ENCODE measurements at places on chromosomes 4 and X. TPM values are rescaled to one million over a fixed set of nuclear protein-coding genes. Genes with fewer than 3 reads are reported as not detected.

The HPGD gene
- total RNA-seq, result 129 TPM

DNA sequence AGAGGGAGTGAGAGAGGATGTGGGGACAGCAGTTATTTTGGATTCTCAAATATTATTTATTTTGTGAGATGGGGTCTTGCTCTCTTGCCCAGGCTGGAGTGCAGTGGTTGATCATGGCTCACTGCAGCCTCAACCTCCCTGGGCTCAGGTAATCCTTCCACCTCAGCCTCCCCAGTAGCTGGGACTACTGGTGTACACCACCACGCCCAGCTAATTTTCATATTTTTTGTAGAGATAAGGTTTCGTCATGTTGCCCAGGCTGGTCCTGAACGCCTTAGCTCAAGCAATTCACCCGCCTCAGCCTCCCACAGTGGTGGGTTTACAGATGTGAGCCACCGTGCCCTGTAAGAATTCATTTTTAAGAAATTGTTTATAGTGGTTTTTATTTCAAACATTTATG is 61.2 kb downstream of the FHDC1 start:
- H3K4me1 ChIP-seq, result no peaks in the 10 kb centered on the region
- H3K27me3 ChIP-seq, result no peaks in the 10 kb centered on the region
- H3K27ac ChIP-seq, result no peak overlapping the region

GRCh38 chr4:176137631-176138030 is 57.8 kb downstream of the SPATA4 start:
- H3K27me3 ChIP-seq, result no peaks in the 10 kb centered on the region
- H3K4me1 ChIP-seq, result no peaks in the 10 kb centered on the region
- no peak overlapping the region for H3K27ac ChIP-seq
- H3K4me3 ChIP-seq, result no peak overlapping the region
- no peaks in the 10 kb centered on the region for H3K36me3 ChIP-seq

GRCh38 chrX:22526339-22526738 is 253.6 kb downstream of the CBLL2 start:
- H3K36me3 ChIP-seq, result no peaks in the 10 kb centered on the region
- H3K4me1 ChIP-seq, result no peaks in the 10 kb centered on the region
- no peak for DNase-seq
- H3K27ac ChIP-seq, result no peak overlapping the region
- H3K4me3 ChIP-seq, result no peak overlapping the region

GRCh38 chr4:101370663-101371210 is 23.4 kb upstream of the PPP3CA start:
- no peak overlapping the region for H3K4me3 ChIP-seq
- no peak for DNase-seq
- H3K27me3 ChIP-seq, result no peaks in the 10 kb centered on the region
- no peaks in the 10 kb centered on the region for H3K36me3 ChIP-seq
- H3K27ac ChIP-seq, result no peak overlapping the region

GRCh38 chrX:43866423-43866822 is 15.8 kb downstream of the MAOB start:
- no peaks in the 10 kb centered on the region for H3K27me3 ChIP-seq
- DNase-seq, result no peak
- H3K36me3 ChIP-seq, result no peaks in the 10 kb centered on the region
- no peak overlapping the region for H3K27ac ChIP-seq

The PRRG1 gene
- total RNA-seq, result 27.5 TPM

The MAGEB10 gene
- not detected for total RNA-seq

- DNase-seq, result peak; percentile 25
- peak overlapping the region; percentile 20 for H3K27ac ChIP-seq
- no peak overlapping the region for H3K4me3 ChIP-seq
- H3K36me3 ChIP-seq, result no peaks in the 10 kb centered on the region
These were observed 10.1 kb upstream of the VMA21 start for GRCh38 chrX:151386838-151387459.

GRCh38 chr4:125515016-125515415 is 200.3 kb downstream of the FAT4 start:
- H3K4me3 ChIP-seq, result no peak overlapping the region
- DNase-seq, result no peak
- H3K4me1 ChIP-seq, result no peaks in the 10 kb centered on the region

GRCh38 chr4:26141911-26142638 is 178.7 kb upstream of the RBPJ start:
- peak; percentile 76 for DNase-seq
- no peaks in the 10 kb centered on the region for H3K27me3 ChIP-seq
- no peaks in the 10 kb centered on the region for H3K36me3 ChIP-seq
- peak overlapping the region; percentile 89 for H3K27ac ChIP-seq
- peaks cover 32% of the 10 kb centered on the region for H3K4me1 ChIP-seq

GRCh38 chr4:188078116-188078515 is 31.3 kb downstream of the TRIML2 start:
- DNase-seq, result no peak
- H3K27me3 ChIP-seq, result no peaks in the 10 kb centered on the region
- H3K36me3 ChIP-seq, result no peaks in the 10 kb centered on the region

GRCh38 chr4:87093443-87094123 is 126.8 kb downstream of the KLHL8 start:
- no peaks in the 10 kb centered on the region for H3K36me3 ChIP-seq
- H3K27me3 ChIP-seq, result no peaks in the 10 kb centered on the region
- peak overlapping the region; percentile 50 for H3K27ac ChIP-seq
- H3K4me1 ChIP-seq, result no peaks in the 10 kb centered on the region
- H3K4me3 ChIP-seq, result no peak overlapping the region
- DNase-seq, result peak; percentile 65

DNA sequence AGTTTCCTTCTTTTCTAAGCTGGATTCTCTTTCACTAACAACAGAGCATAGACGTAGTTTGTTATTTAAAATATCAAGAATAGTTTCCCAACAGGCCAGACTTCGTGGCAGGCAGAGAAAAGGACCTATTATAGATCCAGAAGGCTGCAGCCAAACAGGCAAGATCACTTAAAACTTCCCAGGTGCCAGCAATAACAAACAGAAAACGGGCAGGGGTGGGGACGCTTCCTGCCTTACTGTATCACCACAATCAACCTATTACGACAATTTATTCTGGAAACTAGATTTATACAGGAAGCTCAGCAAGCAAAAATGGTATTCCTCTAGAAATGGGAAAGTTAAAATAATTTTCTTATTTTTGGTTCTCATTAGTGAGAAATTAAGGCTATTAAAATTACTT is 22.1 kb downstream of the RWDD4 start:
- no peaks in the 10 kb centered on the region for H3K36me3 ChIP-seq
- H3K4me3 ChIP-seq, result no peak overlapping the region
- peak overlapping the region; percentile 57 for H3K27ac ChIP-seq
- H3K4me1 ChIP-seq, result no peaks in the 10 kb centered on the region

GRCh38 chr4:11843340-11843739 is 414.6 kb upstream of the HS3ST1 start:
- H3K36me3 ChIP-seq, result no peaks in the 10 kb centered on the region
- H3K4me1 ChIP-seq, result no peaks in the 10 kb centered on the region
- H3K27me3 ChIP-seq, result no peaks in the 10 kb centered on the region
- H3K27ac ChIP-seq, result no peak overlapping the region
- DNase-seq, result no peak

GRCh38 chr4:80045786-80046185 is 27.2 kb downstream of the ANTXR2 start:
- H3K36me3 ChIP-seq, result no peaks in the 10 kb centered on the region
- no peak overlapping the region for H3K4me3 ChIP-seq
- no peaks in the 10 kb centered on the region for H3K27me3 ChIP-seq
- H3K4me1 ChIP-seq, result peaks cover 2% of the 10 kb centered on the region

DNA sequence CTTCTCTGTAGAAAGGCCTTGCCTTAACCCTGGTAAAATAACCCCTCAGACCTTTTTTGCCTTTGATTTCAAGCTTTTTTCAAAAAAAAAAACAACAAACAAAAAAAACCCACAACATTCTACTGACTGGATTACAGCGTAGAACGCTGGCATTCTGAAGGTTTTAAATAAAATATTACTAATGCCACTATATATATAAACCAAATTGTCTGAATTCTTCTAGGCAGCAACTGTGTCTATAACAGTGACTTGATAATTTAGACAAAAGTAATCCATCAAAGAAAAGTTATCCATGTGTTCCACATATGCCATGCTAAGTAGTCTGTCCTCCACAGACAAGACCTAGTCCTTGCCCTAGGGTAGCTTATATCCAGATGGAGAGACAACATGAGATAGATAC is 33.6 kb upstream of the CXCL8 start:
- no peaks in the 10 kb centered on the region for H3K4me1 ChIP-seq
- H3K4me3 ChIP-seq, result no peak overlapping the region
- H3K27ac ChIP-seq, result no peak overlapping the region
- DNase-seq, result no peak
- H3K27me3 ChIP-seq, result no peaks in the 10 kb centered on the region
- no peaks in the 10 kb centered on the region for H3K36me3 ChIP-seq

The CNKSR2 gene
- total RNA-seq, result 10.3 TPM

GRCh38 chr4:184598753-184599491 is 50.3 kb downstream of the CASP3 start:
- H3K27ac ChIP-seq, result no peak overlapping the region
- no peak overlapping the region for H3K4me3 ChIP-seq
- no peaks in the 10 kb centered on the region for H3K36me3 ChIP-seq
- no peaks in the 10 kb centered on the region for H3K27me3 ChIP-seq
- H3K4me1 ChIP-seq, result peaks cover 7% of the 10 kb centered on the region

The PPP1R3F gene
- 6.4 TPM for total RNA-seq

DNA sequence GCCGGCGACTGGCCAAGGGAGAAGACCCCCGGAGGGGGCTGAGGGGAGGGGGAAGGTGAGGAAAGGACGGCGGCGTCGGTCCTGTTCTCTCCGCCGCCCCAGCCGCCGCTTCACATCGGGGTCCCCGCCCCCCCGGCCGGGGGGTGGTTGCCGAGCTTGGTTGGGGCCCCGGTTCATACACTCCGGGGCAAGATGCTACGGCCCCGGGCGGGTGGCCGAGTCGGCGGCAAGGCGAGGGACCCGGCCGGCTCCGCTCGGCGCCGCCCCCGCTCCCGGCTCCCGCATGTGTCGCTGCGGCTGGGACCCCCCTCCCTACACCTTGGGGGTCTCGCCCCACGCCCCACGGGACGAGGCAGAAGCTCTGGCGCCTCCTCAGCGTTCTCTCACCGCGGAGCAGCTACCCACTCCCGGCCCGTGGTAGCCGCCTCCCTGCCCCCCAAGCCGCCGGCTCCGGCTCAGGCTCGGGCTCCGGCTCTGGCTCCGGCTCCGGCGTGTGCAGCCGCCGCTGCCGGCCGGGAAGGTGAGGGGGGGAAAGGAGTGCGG is 461 bp downstream of the FBXW7 start:
- H3K36me3 ChIP-seq, result no peaks in the 10 kb centered on the region
- H3K4me1 ChIP-seq, result peaks cover 16% of the 10 kb centered on the region
- peak overlapping the region; percentile 94 for H3K4me3 ChIP-seq
- H3K27ac ChIP-seq, result peak overlapping the region; percentile 99
- peak; percentile 42 for DNase-seq
- no peaks in the 10 kb centered on the region for H3K27me3 ChIP-seq

DNA sequence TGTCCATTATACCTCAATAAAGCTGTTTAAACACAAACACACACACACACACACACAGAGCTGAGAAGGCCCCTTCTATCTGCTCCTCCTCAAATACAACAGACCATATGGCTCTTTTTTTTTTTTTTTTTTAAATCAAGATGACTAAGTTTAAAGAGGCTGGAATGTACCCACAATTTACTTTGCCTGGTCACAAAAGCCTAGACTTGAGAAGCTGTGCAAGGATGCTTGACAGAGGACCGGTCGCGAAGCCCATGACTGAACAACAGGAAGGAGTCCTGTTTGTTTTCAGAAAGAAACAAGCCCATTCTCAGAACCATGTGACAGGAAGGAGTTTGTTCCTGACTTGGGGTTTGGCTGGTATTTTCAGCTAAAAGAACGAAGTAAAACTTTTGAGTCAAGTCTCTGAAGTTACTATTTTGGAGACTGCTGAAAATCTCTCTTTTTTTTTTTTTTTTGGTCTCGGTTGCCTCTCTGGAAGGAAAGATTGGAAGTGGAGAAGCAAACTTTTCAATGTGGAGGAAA is 650.9 kb upstream of the TENM3 start:
- no peak for DNase-seq
- no peaks in the 10 kb centered on the region for H3K36me3 ChIP-seq
- no peak overlapping the region for H3K27ac ChIP-seq
- H3K4me1 ChIP-seq, result no peaks in the 10 kb centered on the region
- no peak overlapping the region for H3K4me3 ChIP-seq

The TRAM1L1 gene
- total RNA-seq, result 6.9 TPM

DNA sequence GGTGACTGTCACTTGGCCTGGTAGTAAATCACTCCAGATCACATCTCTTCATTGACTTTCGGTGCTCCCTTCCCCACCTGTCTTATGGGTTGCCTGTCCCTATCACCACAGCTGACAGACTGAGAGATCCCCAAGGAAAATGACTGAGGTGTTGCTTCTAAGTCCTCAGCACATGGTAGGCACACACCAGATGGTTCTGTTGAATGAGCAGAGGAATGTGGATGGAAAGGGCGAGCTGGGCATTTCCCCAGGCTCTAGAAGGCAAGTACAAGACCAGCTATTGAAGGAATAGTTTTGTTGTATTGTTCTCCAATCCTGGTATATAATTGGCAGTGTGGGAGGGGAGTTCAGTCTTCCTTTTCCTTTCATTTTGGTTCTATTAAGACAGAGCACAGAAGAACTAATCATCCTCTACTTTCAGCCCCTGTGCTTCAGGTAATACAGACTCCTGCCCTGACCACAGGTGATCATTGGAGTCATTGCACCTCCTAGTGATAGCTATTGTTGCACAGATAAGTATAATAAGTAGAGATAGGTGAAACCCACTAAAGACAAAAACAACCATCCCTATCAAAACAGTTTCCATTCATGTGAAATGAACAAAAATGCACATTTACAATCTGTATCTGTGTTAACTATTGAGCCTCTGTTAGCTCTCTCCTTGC is 158.6 kb downstream of the TRAM1L1 start:
- no peaks in the 10 kb centered on the region for H3K36me3 ChIP-seq
- DNase-seq, result peak; percentile 8
- no peaks in the 10 kb centered on the region for H3K4me1 ChIP-seq

DNA sequence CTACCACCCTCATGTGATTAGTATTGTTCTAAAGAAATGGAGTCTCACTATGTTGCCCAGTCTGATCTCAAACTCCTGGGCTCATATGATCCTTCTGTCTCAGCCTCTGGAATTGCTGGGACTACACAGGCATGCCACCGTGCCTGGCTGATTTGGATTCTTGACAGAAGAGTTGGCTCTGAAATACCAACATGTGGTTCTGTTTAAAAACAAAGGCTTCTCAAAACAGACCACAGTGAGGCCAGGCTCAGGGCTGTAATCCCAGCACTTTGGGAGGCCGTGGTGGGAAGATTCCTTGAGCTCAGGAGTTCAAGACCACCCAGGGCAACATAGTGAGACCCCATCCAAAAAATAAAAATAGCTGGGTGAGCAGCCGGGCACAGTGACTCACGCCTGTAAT is 126.7 kb downstream of the DHRSX start:
- no peaks in the 10 kb centered on the region for H3K36me3 ChIP-seq
- H3K27me3 ChIP-seq, result no peaks in the 10 kb centered on the region
- no peak overlapping the region for H3K27ac ChIP-seq
- H3K4me3 ChIP-seq, result no peak overlapping the region
- H3K4me1 ChIP-seq, result no peaks in the 10 kb centered on the region

- no peak for DNase-seq
- no peak overlapping the region for H3K4me3 ChIP-seq
- H3K27me3 ChIP-seq, result no peaks in the 10 kb centered on the region
- H3K4me1 ChIP-seq, result no peaks in the 10 kb centered on the region
- H3K36me3 ChIP-seq, result no peaks in the 10 kb centered on the region
- no peak overlapping the region for H3K27ac ChIP-seq
These were observed 578.2 kb downstream of the KLHL13 start for GRCh38 chrX:117538178-117539089.
